ENCODE measurements at places on chromosomes 2 and 18.

- DNase-seq = no peak
Observed at GRCh38 chr2:73133566-73134197, 20.9 kb upstream of the RAB11FIP5 start.

DNA sequence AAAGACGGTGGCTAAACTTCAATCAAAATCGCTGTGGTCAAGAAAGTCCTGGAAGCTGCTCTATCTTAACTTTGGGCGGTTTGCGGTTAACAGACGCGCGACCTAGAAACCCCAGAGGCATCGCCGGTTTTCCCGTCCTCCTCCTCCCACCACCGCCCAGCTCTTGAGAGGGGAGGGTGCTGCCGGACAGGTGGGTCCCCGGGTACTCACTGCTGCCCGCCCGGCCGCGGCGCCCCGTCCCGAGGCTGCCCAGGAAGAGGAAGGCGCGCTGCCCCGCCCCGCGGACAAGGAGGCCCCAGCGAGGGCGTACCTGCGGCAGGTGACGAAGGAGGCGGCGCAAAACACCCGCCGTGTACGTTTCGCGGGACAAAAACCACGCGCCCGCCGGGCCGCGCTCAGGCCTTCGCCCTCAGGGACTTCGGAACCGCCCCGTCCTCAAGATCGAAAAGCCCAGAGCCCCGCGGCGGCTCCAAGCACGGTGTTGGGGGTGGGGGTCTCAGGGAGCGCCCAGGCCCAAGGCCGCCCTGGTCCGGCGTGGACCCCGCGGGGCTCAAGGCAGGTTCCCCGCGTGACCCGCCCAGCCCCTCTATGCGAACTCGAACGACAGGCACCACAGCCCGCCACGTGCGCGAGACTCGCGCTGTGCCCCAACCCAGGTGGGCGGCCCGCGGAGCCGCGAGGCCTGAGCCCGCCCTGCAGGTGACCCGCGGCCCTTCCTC lies at the start of gene SH3YL1:
Gene SH3YL1 (minus strand): TSS at position 259 of the 719 bp plus-strand sequence. CDS start 48 bp downstream, at position 211.
- DNase-seq = peak; percentile 41

DNA sequence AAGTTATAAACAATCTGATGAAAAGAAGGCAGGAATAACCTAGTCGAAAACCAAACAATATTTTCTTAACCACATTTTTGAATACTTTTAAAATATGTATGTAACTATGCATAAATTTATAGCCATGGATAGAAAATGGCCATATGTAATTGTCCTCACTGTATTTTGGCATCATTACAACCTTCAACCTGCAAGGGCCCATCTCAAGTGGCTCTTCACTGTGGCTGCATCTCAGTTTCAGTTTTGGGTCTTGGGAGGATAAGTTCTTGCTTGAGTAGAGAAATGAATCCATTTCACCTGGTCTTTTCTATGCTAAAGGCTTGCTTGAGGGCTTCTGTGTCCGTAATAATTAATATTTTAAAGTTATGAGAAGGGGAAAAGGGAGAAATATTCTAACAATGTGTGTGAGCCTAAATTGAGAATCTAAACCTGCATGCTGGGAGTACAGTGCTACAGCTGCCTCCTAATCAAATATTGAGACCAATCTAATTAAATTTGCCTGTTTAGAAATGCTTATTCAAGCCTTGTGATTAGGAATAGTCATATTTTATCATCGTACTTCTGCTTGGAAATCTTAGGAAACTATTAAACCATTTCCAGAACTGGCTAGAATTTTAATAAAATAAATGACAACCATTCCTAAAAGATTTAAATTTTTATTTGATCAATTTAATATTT lies 92.5 kb downstream of the EML4 start:
- DNase-seq = no peak

GRCh38 chr2:108835040-108835439 lies 48.5 kb downstream of the CCDC138 start:
- no peak for DNase-seq

DNA sequence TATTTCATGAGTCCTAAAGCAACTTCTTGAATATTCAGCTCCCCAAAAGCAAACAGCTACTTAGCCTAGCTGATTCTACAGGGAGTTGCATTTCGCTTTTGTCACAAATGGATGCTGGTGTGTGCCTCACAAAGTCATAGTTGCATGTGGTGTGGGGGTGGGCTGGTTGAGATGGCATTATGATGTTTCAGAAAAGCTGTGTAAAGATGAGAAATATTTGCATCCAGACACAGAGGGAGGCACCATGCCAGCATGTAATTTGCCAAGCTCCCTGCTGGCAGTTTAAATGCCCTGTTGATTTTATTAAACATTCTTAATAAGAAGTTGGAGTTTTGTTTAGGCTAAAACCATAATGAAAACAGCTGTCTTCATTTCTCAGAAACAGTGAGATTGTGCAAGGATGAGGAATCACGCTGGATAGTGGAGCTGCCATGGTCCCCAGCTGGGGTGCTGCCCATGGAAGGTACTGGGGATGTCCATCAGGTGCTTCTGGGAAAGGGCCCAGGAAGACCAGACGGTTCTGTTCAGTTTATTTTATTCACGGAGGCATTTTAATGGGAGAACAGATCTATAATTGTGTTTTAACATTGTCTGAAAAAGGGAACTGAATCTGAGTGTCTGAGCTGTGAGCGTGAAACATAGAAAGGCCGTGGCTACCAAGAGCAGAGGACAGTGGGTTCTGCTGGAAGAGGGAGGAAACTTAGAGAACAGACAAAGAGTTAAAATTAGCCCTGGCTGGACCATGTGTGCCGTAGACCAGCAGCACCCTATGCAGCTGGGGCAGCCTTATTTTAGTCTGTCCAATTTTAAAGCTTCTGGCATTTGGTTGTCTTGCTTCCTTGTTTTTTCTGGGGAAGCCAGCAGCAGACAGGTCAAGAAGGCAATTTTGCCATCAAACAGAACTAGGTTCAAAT lies 177.1 kb downstream of the FAM210A start:
- DNase-seq = no peak

- no peak for DNase-seq
Observed at GRCh38 chr2:232772531-232772930, 3.8 kb downstream of the KCNJ13 start.

DNA sequence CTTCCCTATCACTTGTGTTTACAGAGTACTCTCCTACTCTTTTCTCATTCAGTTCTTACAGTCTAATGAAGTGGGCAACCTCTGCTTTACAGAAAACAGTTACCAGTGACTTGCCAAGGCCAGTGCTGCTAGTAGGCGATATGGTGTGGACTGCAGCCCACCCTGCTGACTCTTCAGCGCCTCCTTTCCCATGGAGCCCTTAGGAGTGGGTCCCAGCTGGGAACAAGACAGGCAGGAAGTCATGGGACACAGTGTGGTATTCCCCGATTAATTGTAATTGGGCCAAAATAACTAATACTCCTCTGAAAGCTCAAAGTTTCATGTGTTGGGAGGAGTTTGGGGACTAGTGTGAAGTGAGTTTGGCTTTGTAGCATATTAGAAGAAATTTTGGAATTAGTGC lies 120.1 kb upstream of the EML6 start:
- DNase-seq = no peak

- peak; percentile 94 for DNase-seq
Observed at GRCh38 chr2:64831134-64831976, 157.8 kb upstream of the SLC1A4 start.

DNA sequence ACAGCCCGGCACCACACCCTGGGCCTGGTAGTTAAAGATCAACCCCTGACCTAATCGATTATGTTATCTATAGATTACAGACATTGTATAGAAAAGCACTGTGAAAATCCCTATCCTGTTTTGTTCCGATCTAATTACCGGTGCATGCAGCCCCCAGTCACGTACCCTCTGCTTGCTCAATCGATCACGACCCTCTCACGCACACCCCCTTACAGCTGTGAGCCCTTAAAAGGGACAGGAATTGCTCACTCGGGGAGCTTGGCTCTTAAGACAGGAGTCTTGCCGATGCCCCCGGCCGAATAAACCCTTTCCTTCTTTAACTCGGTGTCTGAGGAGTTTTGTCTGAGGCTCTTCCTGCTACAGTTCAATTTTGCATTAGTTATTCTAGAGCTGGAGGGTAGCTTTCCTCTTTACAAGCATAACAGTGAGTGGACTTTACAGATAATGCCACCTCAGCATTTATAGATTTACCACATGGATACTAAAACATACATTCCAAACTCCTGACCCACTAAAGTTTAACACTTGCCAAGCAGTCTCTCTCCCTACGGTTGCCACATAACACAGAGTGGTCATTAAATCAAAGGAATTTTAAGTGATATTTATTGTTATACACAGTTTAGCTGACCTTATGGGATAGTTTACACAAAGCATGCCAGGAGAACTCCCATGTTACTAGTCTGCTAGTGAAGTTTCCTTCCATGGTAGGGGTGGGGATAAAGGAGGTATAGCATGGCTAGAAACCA lies 101.0 kb downstream of the EVA1A start:
- DNase-seq = no peak

- DNase-seq = no peak
Observed at GRCh38 chr2:218839888-218840287, 8.3 kb upstream of the PRKAG3 start.

DNA sequence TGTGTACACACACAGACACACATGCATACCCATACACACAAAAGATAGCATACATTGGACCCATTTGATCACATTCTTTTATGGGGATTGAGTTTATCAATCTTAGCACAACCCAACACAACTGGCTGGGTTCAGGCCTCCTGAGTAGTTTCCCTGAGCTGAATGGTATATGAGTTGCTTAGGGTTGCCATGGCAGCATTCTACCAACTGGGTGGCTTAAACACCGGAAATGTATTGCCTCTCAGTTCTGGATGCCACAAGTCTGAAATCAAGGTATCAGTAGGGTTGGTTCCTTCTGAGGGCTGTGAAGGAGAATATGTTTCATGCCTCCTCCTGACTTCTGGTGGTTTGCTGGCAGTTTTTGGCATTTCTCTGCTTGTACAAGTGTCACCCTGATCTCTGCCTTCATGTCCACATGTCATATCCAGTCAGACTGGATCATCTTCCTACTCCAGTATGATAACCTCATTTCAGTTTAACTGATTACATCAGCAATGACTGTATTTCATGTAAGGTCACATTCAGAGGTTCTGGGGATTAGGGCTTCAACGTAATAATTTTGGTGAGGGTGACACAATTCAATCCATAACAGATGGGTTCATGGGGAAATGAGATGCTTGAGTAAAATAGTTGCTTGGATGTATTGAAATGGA lies 212.7 kb downstream of the KCNE4 start:
- DNase-seq = no peak

- no peak for DNase-seq
Observed at GRCh38 chr2:69065735-69066336, 52.9 kb downstream of the ANTXR1 start.

GRCh38 chr2:8648441-8649213 lies 33.2 kb upstream of the ID2 start:
- DNase-seq = no peak

GRCh38 chr2:37052600-37053332 lies 31.4 kb downstream of the HEATR5B start:
- no peak for DNase-seq

DNA sequence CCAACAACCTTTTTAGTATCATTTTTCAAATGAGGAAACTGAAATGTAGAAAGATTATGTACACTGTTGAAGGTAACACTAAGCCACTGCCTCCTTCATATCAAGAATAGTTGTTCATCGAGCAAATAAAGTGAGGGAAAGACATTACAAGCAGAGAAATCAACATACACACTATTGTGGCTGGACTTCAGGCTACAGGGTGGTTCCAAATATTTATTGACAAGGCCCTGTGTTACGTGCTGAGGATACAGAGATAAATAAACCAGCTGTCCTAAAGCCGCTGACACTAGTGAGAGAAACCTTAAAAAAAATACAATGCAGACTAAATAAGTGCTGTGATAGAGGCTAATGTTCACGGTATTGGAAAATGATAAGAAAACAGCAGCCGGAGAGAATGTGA lies 1.9 kb upstream of the LNPK start:
- DNase-seq = no peak

DNA sequence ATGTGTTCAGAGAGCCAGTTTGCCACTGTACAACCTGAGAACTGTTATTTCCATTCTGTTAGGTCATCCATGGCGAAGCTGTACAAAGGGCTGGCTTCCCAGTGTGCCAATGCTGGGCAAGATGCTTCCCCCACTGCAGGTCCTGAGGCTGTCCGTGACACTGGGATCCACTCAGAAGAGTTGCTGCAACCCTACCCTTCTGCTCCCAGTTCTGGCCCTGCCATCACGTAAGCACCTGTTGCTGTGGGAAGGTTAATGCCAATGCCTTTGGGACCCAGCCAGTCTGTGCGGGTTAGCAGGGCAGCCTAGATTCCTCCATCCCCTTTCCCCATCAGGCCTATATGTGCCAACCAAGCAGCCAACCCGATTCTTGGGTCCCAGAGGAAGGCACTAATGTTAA lies 68.3 kb downstream of the ARHGEF33 start:
- no peak for DNase-seq

GRCh38 chr2:43268066-43268953 lies 41.9 kb upstream of the ZFP36L2 start:
- DNase-seq = peak; percentile 29

GRCh38 chr18:6120820-6121279 lies 225.5 kb upstream of the TMEM200C start:
- no peak for DNase-seq

DNA sequence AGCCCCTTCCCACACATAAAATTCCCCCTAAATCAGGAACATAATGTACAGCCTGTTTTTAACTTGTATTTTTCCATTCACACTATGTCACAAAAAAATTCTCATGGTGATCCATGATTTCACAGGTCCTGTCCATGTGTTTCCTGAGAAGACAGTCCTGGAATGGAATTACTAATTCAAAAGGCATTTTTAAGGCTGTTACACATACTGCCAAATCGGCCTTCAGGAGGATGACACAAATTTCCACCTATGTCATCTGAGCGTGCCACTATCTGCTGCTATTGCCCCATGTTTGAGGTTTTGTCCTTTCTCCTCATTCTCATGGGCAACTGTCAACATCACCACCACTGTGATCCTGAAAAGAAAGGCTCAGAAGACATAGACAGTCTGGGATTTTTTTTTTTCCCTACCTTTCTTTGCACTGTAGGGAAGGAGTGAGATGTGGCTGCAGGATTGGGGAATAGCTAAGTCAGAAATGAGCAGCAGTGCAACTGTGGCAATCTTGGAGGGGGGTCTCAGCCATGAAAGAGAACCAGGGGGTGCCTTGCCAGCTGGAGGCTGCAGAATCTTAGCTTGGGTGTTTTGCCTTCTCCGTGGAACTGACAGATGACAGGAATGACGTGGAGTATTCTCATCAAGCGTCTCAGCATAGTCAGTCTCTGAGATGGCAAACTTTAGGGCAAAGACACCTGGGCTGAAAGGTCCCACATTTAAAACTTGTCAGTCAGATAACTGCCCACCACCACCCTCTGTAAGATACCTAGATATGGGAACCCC lies 73.4 kb downstream of the MARCHF4 start:
- no peak for DNase-seq

GRCh38 chr2:156405586-156405985 lies 30.6 kb upstream of the GPD2 start:
- DNase-seq = peak; percentile 25

GRCh38 chr2:212142631-212143030 lies 396.0 kb downstream of the ERBB4 start:
- DNase-seq = no peak

GRCh38 chr18:31637445-31637844 lies 45.8 kb downstream of the TTR start:
- no peak for DNase-seq
